Central memory CD4-positive, alpha-beta T cell (primary cell): ENCODE measurements at places on chromosomes 4 and X.

- peak; percentile 91 for DNase-seq
Measured at GRCh38 chrX:107710617-107711391, 64.8 kb downstream of the TSC22D3 start.

- no peak for DNase-seq
Measured at GRCh38 chr4:6538575-6538974, 36.4 kb upstream of the MAN2B2 start.

DNA sequence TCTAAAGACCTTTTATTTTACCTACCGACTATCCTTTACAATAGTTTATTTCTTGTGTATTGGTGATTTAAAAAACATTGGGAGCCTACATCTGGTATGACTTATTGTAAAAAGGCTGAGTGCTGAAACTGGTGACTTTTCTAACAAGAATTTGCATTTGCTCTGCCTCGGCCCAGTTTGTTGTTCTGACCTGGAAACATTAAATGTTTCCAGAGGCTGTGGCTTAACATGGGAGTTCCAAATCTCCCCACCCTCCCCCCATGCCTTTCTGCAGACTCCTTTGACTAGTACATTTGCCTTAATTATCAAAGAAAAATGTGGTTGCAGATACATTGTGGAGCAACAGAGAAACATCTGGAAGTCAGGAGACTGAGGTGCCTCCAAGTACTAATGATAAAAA, 39.8 kb downstream of the SPCS3 start:
- DNase-seq = no peak

- DNase-seq = no peak
Measured at GRCh38 chrX:1239681-1240142, 27.3 kb upstream of the CRLF2 start.

GRCh38 chrX:134604701-134605311, 53.5 kb downstream of the PLAC1 start:
- no peak for DNase-seq

- no peak for DNase-seq
Measured at GRCh38 chrX:47143894-47144625, 442 bp downstream of the NDUFB11 start.

GRCh38 chr4:61994036-61994435, 793.9 kb downstream of the ADGRL3 start:
- no peak for DNase-seq

GRCh38 chrX:17474892-17475291, 99.9 kb downstream of the NHS start:
- no peak for DNase-seq

GRCh38 chrX:103376118-103376978, at the start of gene BEX3:
BEX3 (plus strand) TSS chrX:103376538; CDS start chrX:103377522, 984 bp downstream.
- DNase-seq = peak; percentile 18

DNA sequence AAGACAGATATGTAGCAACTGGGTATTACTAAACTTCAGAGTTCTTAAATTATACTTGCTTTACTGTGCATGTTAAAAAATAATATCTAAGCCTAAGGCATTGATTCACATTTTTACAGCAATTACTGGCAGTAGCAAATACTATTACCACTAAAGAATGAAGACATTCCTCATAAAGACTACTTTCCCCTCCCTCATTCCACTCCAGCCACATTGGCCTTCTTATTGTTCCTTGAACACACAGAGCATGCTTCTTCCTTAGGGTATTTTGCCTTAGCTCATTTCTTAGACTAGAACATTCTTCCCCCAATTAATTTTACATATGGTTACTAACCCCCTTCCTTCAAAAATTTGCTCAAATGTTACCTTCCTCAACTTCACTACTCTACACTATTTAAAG, 717.0 kb downstream of the CCSER1 start:
- no peak for DNase-seq

- DNase-seq = no peak
Measured at GRCh38 chr4:68401231-68401630, 46.0 kb upstream of the TMPRSS11E start.

GRCh38 chr4:4867375-4868039, 8.0 kb downstream of the MSX1 start:
- DNase-seq = no peak

- DNase-seq = no peak
Measured at GRCh38 chr4:140769209-140769608, 13.0 kb upstream of the TBC1D9 start.

DNA sequence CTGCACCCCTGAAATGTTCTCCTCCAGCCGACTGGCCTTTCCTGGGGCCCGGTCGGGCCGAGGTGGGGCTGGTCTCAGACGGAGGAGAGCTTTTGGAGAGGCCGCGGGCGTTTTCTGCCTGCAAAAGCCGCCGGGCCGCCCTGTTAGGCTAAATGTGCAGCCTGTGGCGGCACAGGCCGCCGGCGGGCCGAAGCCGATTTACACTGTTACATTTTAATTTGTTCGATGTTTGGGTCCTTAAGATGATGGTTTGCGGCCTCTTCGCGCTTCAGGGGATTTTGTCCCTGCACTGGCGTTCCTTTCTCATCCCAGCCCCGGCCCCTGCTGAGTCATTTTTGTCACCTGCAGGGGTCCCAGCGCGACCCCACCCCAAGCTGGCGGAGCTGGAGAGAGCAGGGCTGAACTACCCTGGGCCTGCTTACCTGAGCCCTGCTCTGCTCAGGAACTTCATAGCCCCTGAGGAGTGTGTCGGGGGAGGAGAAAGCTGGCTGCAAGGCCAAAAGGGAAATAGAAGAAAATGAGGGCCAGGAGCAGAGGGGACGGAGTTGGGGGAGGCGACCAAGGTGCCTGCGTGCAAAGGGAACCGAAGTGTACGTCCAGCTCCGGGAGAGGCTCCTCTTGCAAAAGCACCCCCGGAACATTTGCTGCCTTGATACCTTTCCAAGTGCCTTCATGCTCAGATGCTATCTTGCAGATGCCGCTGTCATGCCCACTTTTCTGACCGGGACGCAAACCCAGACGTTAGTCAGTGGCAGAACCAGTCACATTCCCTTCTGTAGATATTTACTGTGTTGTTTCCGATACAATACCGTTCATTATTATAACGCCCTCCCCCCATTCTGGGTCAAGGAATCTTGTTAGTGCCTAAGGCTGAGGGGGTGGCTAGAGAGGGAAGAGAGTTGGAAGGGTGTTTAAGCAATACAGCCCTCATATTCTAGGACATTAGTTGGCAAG, 977 bp upstream of the RBBP7 start:
- DNase-seq = no peak

GRCh38 chr4:137674066-137674465, 141.8 kb upstream of the PCDH18 start:
- DNase-seq = no peak

GRCh38 chr4:174255786-174256185, 27.7 kb downstream of the FBXO8 start:
- no peak for DNase-seq

GRCh38 chr4:8199594-8200301, 658 bp downstream of the SH3TC1 start:
- peak; percentile 39 for DNase-seq

GRCh38 chr4:8437281-8437680, 3.2 kb downstream of the ACOX3 start:
- no peak for DNase-seq

GRCh38 chr4:140947506-140947905, 185.8 kb downstream of the RNF150 start:
- no peak for DNase-seq

- DNase-seq = no peak
Measured at GRCh38 chr4:101175896-101176676, 171.2 kb downstream of the PPP3CA start.

DNA sequence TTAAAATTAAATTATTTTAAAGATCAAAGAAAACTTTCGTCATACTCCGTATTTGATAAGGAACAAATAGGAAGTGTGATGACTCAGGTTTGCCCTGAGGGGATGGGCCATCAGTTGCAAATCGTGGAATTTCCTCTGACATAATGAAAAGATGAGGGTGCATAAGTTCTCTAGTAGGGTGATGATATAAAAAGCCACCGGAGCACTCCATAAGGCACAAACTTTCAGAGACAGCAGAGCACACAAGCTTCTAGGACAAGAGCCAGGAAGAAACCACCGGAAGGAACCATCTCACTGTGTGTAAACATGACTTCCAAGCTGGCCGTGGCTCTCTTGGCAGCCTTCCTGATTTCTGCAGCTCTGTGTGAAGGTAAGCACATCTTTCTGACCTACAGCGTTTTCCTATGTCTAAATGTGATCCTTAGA, at the start of gene CXCL8:
Gene CXCL8 (plus strand): TSS at position 217 of the 426 bp plus-strand sequence. CDS start 90 bp downstream, at position 307.
- no peak for DNase-seq

- DNase-seq = no peak
Measured at GRCh38 chr4:112520598-112521122, 4.7 kb upstream of the NEUROG2 start.

DNA sequence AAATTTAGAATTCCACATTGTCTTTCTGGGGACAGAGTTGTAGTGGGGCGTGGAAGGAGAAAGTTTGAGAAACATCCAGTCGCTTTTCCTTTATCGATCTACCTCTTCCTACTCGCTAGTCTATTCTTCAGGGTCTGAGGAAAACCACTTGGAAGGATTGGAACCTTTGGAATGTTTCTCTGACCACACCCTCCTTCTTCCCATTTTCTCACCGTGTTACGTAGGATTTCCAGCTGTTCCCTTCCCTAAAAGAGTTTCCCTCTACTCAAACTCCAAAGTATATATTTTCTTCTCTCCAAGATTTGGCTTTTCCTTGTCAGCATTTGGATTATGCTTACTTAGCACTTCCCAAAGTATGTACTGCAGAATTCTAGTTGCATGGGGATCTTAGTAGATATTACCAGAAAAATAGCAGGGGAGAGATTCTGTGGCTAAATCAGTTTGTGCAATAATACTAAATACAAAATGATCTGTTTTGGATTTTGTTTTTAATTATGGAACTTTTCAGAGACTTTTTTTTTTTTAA, 4.9 kb downstream of the ENPEP start:
- no peak for DNase-seq

DNA sequence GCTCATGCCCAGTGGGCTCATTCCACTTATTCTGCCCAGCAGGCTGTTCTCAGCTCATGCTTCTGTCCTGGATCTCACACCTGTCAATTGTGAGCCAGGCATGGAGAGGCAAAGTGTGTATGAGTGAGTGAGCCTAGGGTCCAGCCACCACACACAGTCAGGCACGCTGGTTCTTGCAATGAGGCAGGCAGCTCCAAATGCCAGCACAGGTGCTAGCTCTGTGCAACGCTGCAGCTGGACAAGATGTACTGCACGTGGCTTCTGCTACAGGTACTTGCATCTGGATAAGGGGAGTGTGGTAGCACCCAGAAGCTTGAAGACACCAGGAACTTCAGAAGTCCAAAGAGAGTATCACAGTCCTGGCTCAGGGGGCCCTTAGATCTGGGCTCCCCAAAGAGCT, 1249.4 kb upstream of the IGFBP7 start:
- DNase-seq = no peak

DNA sequence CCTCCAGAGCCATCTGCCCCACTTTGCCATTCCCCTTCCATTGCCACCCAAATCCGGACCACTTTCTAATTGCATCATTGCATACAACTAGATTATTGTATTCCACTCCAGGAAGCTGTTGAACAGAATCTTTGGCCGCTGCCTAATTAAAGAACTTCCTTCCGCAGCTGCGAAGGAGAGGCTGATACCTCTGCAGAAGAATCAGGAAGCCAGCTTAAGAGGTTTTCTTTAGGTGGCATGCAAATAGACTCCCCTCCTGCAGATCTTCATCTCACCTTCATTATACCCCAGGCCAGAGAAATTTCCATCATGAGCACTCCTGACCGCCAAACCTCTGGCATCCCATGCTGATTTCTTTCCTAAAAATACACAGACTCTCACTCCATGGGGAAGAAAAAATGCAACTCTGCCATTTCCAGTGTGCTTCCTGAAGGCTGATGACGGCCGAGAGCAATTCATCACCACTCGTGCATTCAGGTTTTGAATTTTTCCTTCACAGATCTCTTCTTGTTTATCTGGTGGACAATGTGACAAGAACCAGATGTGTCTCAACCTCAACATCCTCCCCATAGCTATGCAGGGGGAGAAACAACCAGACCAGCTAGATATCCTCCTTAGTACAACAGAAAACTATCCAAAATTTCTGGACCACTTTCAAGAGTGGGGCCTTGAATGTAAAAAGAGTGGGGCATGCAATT, 31.2 kb downstream of the LGI2 start:
- no peak for DNase-seq

DNA sequence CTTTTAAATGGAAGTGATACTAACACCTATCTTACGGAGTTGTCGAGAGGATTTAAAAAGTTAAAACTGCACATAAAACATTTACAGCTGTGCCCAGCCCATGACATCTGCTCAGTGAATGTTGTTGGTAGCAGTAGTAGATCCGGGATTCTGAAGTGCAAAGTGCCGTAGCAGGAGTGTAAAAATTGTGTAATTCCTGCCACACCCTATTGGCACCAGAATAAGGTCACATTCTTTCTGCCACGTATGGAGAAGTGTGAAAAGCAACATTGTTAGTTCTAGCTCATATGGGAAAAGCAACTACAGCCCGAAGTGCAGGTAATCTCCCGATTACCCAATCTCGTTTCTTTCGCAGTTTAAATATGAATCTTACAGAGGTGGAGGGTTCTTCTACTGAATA, 31.2 kb downstream of the PRIMPOL start:
- DNase-seq = no peak

DNA sequence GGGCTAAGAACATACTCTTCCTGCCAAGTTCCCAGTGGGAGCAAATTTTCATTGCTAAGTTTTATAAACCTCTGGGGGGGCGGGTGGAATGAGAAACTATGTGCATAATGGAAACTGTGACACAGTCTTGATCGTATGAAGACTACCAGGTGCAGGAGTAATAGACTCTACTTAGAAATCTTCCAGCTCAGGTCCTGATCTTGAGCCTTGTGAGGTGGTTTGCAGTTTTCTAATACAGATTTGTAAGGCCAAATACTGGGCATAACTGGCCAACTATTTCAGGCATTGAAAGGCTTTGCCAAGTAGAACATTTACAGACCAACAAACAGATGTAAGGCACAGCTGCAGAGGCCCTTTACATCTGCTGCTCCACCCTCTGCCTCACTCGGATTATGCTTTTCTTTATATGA, 89.7 kb upstream of the CBR4 start:
- DNase-seq = no peak

DNA sequence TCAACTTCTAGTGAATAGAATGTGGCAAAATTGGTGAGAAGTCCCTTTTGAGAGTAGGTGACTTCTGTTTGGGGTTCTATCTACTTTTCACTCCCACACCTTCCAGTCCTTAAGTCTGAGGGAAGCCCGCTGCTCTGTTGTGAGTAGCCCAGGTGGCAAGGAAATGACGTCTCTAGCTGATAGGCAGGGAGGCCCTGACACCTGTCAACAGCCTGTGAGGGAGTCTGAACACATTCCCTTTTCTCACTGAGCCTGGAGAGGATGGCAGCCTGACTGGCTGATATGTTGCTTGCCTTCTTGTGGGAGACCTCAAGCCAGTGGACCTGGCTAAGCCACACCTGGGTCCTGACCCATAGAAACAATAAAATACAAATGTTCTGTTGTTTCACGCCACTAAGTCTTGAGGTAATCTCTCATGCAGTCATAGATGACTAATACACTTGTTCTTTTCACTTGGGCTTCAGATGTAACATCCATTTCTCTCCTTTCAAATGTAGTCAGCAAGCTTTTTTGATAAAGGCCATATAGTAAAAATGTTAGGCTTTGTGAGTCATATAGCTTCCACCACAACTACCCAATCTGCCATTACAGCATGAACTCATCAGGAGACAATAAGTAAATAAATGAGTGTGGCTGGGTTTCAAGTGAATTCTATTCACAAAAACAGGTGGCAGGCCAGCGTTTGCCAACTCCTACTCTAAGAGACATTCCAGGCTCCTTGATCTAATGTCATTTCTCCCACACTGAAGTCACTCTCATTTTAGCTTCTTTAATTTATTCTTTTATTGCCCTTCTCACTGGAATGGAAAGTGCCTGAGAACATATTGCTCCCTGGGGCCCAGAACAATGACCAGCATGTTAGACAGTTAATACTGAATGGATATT, 265.1 kb upstream of the MAD2L1 start:
- DNase-seq = no peak

GRCh38 chrX:39877905-39878304, 219.9 kb downstream of the BCOR start:
- no peak for DNase-seq
